SJSA1 (cell line): ENCODE measurements at places on chromosomes 7 and 10.
A peak's percentile ranks its signal among the peaks of the same experiment; 100 is the strongest.

DNA sequence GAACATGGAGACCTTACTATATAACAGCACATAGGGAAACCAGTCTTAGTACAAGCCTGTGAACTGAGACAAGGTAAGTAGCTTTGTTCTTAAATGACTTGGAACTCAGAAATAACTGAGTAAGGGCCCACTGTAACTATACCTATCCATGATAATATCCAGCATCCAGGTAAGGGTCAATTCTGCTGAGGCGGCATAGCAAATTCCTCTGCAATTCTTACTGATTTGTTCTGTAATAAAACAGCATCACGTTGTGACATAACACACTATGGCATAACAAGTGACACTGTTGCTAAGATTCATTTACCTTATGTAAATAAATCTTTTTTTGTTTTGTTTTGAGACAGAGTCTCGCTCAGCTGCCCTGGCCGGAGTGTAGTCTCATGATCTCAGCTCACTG, 97.4 kb downstream of the JMJD1C start:
- DNase-seq: no peak

- DNase-seq: no peak
Observed at GRCh38 chr10:11504566-11505285, 106.7 kb downstream of the USP6NL start.

GRCh38 chr7:149733131-149733923, 40.1 kb downstream of the ZNF467 start:
- no peak for DNase-seq

GRCh38 chr10:103661198-103661950, 167.9 kb downstream of the NEURL1 start:
- DNase-seq: peak; percentile 85

- no peak for DNase-seq
Observed at GRCh38 chr7:2009541-2010001, 223.2 kb downstream of the MAD1L1 start.

GRCh38 chr10:7184660-7185366, 226.0 kb downstream of the SFMBT2 start:
- no peak for DNase-seq

- DNase-seq: peak; percentile 50
Observed at GRCh38 chr7:29408841-29409243, 154.8 kb upstream of the PRR15 start.

- DNase-seq: no peak
Observed at GRCh38 chr7:13288516-13288915, 601.1 kb downstream of the ARL4A start.

GRCh38 chr10:35379226-35380137, 43.2 kb downstream of the CCNY start:
- DNase-seq: no peak

DNA sequence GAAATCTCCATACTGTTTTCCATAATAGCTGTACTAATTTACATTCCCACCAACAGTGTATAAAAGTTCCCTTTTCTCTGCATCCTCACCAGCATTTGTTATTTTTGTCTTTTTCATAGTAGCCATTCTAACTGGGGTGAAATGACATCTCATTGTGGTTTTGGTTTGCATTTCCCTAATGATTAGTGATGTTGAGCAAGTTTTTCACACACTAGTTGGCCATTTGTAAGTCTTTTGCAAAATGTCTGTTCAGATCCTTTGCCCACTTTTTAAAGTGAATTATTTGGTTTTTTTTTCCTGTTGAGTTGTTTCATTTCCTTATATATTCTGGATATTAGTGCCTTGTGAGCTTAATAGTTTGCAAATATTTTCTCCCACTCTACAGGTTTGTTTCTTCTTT, 101.0 kb upstream of the NFE2L3 start:
- DNase-seq: no peak

DNA sequence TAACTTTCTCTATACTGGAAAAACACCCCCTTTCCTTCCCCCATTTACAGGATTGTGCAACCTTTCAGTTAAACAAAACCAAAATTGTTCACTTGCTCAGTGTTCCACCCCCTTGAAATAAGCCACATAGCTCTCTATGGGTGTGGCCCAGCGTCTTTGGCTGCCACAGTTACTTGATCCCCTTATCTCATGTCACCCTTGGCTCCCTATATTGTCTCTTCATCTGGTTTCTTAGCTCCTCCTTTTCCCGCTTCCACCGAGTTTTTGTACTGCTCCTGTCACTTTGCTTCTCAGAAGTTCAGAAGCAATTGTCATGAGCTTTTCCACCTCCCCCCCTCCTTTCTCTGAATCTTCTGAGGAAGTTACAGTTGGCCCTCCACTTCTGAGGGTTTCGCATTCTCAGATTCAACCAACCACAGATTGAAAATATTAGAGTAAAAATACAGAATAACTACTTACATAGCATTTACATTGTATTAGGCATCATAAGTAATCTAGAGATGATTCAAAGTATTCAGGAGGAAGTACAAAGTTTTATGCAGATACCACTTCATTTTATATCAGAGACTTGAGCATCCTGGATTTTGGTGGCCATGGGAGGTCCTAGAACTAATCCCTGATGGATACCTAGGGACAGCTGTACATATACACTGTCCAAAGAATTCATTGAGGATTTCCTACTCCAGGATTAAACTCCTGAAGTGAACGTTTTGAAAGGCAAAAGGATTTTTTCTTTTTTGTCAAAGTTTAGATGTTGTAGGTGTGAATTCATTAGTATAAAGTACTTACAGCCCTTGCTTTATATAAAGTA, 60.4 kb downstream of the ADD3 start:
- no peak for DNase-seq

DNA sequence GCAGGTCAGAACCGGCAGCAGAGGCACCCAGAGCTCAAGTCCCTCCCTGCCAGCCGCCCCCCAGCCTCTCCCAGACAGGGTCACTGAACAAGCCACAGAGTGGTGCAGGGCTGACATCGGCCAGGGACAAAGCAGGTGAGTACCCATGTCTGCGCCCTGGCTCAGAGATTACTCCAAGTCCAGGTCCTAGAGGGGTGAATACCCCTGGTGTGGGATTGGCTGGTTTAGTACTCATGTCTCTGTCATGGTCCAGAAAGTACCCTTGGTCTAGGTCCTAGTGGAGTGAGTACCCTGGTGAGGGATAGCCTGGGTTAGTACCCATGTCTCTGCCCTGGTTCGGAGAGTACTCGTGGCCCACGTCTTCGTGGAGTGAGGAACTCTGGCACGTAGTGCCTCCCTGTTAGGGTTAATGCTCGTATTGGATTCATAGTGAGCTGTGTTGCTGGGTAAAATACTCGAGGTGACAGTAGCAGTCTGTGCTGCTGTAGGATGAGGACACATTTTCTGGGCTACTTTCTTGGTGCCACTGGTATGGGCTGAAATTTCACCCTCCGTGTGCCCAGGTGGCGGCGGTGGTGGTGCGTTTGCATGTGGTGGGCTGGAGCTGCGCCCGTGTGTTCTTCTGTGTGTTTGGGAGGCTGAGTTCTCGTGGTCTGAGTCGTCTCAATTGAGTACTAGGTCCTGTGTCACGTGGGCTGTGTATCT, 25.5 kb upstream of the KNDC1 start:
- no peak for DNase-seq

GRCh38 chr7:151393031-151393977, 16.5 kb downstream of the WDR86 start:
- no peak for DNase-seq

GRCh38 chr7:46953008-46953407, 628.9 kb downstream of the TNS3 start:
- DNase-seq: no peak

GRCh38 chr7:133369130-133369529, 116.3 kb downstream of the EXOC4 start:
- DNase-seq: no peak

- no peak for DNase-seq
Observed at GRCh38 chr7:150371131-150371995, 2.7 kb downstream of the REPIN1 start.

- no peak for DNase-seq
Observed at GRCh38 chr7:132458729-132459128, 117.5 kb downstream of the PLXNA4 start.

- peak; percentile 50 for DNase-seq
Observed at GRCh38 chr10:114577133-114577532, 80.9 kb downstream of the ABLIM1 start.

DNA sequence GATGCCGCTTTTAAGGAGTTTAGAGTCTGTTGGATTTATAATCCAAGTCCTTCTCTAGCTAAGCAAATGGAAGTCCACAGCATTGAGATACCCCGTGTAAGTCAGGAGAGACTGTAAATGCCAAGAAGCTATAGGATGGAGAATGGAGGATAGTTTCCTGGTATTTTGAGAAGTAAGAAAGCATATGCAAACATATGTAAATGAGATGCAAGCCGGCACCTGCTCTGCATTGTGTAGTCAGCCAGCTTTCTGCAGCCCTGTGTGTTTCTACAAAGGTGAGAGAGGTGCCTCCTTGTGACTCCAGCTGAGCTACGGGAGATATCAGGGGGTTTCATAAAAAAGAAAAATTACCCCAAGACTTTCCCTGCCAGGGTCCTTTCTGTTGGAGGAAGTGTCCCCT, 176.3 kb downstream of the RPS24 start:
- DNase-seq: no peak

DNA sequence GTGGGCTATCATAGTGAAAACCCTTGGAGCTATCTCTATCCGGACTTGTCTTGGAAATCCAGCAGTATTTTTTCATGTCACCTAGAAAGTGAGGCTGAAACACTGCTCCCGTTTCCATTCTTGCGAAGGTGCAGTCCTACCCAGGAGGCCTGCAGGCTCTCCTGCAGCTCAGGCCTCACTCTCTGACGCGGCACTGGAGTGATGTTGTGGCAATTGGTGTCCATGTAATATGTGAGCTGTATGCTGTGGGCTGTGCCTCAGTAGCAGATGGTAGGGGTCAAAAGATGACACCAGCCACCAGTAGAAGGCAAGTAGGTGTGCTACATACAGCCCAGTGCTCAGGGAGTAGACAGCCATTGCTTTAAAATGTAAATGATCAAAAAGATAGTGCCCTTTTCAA, 28.1 kb upstream of the ZNF680 start:
- no peak for DNase-seq

DNA sequence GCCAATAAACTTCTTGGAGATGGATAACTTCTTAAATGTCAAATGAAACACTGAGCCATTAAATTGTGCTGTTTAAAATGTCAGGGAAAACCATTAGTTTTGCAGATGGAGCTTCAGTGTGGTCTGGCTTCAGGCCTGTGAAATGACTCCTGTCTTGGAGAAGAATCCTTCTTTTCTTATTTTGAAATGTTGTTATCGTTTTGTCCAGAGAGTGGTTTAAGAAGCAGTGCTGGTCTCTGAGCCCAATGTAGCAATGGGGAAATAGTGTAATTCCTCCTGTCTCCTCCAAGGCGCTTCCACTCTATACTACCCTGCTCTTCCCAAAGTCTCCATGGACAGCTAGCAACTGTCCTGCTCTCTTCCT, 177.6 kb downstream of the REEP3 start:
- DNase-seq: no peak

- DNase-seq: no peak
Observed at GRCh38 chr7:46696741-46697140, 775.7 kb upstream of the IGFBP3 start.

GRCh38 chr7:21354284-21354683, 73.6 kb upstream of the SP4 start:
- DNase-seq: no peak

DNA sequence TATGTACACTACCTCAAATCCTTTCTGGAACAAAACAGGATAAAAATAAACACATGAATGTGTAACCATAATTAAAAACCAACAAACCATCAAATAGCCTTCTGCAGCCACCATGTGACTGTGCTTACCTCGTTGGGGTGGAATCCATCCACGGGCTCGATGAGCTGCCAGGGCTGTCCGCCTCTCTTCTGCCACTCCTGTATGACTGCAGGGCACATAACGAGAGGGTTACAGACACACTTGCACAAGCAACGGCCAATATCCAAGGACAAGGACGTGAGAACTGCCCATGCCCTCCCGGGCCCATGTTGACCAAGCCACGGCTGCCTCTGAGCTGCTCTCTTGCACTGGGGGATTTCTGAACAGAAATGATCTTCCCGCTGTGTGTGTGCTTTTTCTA, 132.2 kb downstream of the ANLN start:
- no peak for DNase-seq

GRCh38 chr10:77436257-77436975, 201.2 kb downstream of the KCNMA1 start:
- no peak for DNase-seq

GRCh38 chr7:88449410-88449809, 142.7 kb upstream of the STEAP4 start:
- no peak for DNase-seq

GRCh38 chr7:37016064-37016878, 292.0 kb upstream of the AOAH start:
- DNase-seq: no peak

- no peak for DNase-seq
Observed at GRCh38 chr7:114670676-114671075, 251.2 kb upstream of the MDFIC start.

- DNase-seq: peak; percentile 40
Observed at GRCh38 chr10:128077155-128077875, 48.9 kb downstream of the MKI67 start.

DNA sequence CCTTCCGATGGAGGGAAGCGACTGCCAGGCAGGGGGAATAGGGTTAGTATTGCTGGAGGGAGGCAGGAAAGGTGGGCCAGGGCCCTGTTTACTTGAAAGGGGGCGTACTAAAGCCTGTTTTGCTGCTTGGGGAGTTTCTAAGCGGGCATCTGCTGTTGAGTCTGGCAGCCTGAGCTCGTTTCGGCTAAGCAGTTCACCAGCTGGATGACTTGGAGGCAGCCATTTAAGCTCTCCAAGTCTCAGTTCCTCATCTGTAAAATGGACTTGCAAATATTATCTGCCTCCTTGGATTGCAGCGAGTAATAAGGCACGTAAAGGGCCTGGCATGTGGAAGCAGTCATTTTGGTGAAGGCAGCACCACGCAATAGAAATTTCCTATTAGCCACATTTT, 44.0 kb downstream of the LDB3 start:
- DNase-seq: no peak

GRCh38 chr10:81674941-81675340, 200.1 kb upstream of the NRG3 start:
- no peak for DNase-seq

DNA sequence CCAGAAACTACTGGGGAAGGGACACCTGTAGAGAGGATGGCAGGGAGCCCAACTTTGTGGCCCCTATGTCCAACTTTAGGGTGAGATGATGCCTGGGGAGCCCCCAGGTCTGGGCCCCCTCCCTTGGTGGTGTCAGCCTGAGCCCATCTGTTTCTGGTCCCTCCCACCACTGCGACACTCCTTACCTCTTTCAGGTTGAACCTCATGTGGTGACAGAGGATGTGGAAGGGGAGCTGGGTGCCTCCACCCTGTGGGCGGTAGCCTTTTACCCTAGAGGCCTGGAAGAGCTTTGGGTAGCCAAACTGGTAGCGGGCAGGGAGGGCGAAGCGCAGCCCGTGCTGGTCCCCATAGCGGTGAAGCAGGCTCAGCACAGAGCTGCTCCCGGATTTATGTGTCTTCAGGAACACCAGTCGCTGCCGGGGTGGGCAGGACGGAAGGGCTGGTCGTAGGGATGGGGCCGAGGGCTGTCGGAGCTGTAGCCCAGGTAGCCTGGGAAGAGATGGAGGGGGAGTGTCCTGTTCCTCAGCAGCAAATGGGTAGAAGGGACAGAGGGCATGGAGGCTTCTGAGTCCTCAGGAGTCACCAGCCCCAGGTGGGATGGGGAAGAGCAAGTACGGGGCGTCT, 2.0 kb downstream of the GAL3ST4 start:
- no peak for DNase-seq

- no peak for DNase-seq
Observed at GRCh38 chr10:83545901-83546391, 593.4 kb upstream of the GHITM start.

GRCh38 chr10:102738692-102739121, 5.0 kb upstream of the WBP1L start:
- no peak for DNase-seq

GRCh38 chr7:151702961-151703360, 174.0 kb downstream of the PRKAG2 start:
- DNase-seq: no peak
